ENCODE measurements at places on chromosomes 12 and 14.

DNA sequence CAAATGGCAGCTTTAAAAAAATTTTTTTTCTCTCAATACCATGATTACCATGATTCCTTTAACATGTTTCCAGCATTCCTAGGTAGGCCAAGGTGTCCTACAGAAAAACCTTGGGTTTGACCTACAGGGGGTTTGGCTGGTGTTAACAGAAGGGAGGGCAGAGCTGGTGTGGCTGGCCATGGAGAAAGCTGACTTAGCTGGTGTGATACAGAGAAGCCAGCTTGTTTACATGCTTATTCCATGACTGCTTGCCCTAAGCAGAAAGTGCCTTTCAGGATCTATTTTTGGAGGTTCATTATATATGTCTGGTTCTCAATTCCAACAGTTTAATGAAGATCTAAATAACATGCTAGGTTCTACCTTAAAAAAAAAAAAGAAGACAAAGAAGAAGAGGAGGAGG is 68.6 kb downstream of the EEA1 start:
- DNase-seq = no peak

- no peak for DNase-seq
These were observed 71.6 kb downstream of the MAP1LC3B2 start for GRCh38 chr12:116630762-116631161.

DNA sequence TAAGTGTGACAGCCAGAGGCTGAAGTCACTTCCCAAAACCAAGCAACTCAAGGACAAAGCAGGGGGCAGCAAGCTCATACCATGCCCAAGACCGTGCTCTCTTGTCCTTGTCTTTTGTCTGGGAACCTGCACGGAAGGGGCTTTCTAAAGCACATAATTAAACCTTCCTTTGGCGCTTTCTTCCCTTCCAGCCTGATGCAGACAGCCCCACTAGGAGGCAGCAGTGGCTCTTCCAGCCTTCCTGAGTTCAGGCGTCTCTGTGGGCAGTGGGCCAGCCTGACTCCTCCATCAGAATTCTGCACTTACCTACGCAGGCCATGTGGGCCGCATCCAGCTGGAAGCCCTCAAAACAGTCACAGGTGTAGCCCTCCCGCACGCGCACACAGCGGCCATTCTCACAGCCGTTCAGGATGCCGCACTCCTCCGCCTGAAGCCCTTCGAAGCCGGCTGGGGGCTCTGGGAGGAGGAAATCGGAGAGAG is 7.6 kb downstream of the ISCA2 start:
- DNase-seq = no peak

GRCh38 chr14:32350020-32350419 is 20.9 kb downstream of the AKAP6 start:
- DNase-seq = no peak

- no peak for DNase-seq
These were observed 30.0 kb downstream of the CEP83 start for GRCh38 chr12:94429633-94430032.

DNA sequence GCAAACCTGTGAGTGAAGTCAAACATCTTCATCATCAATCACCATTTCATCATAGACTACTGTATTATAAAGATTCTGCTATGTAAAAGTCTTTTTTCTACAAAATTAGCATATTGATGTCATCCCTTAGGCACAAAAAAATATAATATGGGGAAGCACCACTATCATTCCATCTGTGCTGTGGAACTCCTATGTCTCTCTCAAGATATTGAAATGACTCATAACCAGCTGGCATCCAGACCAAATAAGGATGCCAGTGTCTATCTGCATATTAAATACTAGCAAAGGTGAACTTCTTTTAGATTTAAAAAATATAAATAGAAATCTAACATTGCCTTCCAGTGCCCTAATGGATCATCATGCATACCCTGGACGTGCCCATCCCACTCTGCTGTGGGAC is 17.9 kb upstream of the DCAF5 start:
- DNase-seq = no peak

DNA sequence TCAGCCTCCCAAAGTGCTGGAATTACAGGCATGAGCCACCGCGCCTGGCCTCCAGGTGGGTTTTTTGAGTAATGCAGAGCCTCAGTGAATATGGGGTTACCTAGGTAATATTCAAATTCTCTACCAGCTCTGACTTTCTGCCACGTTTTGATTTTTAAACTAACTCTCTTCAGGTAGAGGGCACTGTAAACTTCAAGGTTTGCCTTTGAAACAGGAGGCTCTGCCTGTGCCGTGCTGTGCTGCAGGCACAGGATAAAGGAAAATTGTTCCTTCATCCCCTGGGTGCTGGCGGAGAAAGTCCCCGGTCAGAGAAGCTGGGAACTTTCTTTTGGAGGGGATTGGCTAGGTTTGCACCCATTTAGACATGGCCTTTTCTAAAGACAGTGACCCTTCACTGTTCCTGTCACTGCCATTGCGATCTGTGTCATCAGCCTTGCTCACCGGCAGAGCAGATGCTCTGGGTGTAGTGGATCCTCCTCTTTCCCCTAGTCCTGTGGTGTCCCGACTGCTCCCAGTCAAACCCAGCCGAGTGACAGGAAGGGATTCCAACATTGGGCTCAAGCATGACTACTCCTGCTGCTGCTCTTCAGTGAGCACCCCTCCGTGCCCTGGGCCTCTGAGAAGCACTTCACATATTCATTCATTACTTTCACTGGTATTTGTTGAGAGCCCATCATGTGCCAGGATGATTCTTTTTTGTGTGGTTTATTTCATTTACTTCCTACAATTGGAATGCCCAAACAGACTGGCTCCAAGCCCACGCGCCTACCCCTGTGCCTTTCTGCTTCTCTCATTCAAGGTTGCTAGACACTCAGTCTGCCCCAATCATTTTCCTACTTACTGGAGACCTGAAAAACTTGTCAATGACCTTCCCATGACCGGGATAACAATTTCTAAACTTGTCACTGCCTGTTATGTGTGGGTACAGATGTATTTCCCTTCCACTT is 103.6 kb downstream of the TMEM30B start:
- no peak for DNase-seq

DNA sequence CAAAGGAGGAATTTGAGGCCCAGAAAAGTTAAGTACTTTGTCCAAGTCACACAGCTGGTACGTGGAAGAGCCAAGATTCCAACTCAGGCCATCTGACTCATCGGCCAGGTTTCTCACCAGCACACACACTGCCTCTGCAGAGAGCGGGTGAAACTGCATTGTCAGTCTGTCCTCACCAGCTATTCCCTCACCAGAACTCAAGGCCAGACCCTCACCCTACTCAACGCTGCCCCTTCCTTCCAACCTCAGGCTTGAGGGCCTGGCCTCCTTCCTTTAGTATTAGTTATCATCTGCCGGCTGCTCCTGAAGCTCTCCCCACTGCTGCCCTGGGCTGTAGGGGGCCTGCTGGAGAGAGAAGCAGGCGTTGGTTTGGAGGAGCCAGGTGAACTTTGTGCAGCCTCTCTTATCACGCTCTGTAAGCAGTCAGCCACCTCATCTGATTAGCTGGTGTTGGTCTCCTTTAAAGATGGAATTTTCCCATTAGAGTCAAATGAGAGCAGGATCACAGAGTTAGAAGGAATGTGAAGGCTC is 16.6 kb upstream of the PLEK2 start:
- DNase-seq = no peak

DNA sequence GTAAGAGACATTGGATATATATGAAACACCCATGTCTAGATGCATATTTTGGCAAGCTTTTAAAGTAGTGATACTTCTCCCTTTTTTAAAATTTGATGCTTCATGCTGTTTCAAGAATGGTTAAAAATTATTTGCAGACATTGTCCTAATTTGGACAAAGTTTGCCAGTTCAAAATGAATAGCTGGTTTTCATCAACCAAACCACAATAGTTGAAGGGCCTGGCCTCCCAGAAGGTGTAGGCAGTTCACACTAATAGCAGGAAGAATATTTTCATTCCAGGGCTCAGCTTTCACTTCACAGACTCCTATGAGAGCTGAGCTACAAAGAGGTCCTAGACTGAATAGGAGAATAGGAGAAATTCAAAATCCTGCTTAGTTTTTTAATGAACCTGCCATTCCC is 78.7 kb downstream of the STXBP6 start:
- no peak for DNase-seq

DNA sequence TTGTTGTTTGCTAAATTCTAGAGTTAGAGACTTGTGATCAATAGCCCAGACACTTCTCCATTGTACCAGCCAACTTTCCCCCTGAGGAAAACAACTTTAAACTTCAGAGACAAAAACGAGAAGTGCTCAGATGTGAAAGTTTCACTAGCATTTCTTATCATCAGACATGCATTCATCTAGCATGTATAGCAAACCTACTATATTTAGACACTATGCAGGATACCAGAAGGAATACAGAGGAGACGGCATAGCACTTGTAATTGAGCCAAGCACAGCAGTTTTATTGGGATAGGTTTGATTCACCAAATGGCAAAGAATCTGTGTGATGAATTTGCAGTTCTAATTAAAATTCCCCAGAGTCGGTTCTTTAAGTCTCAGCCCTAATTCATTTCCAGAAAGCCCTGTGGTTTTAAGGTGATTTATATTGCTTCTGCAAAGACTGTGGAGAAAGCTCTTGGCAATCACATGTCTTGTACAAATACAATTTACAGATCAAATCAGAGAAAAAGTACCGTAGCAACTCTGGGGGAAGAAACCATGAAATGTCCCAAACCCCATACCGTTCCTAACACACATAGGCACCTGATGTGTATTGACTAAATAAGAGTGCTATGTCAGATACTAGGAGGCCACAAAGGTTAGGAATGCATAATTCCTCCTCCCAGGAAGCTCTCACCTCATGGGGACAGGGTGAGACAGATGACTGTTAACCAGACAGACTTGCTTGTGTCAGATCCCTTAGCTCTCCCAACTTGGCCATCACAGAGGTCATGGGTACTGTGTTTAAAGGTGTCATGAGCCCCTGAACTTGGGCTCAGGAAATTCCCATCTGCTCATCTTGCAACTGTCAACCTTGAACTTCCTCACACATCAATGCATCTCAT is 69.6 kb upstream of the KRAS start:
- peak; percentile 12 for DNase-seq

DNA sequence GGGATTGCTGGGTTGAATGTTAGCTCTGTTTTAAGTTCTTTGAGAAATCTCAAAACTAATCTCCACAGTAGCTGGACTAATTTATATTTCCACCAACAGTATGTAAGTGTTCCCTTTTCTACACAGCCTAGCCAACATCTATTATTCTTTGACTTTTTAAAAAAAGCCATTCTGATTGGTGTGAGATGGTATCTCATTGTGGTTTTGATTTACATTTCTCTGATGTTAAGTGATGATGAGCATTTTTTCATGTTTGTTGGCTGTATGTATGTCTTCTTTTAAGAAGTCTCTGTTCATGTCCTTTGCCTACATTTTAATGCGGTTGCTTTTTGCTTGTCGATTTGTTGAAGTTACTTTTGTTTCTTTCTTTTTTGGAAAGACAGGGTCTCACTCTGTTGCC is 301.1 kb upstream of the OR4E1 start:
- no peak for DNase-seq

DNA sequence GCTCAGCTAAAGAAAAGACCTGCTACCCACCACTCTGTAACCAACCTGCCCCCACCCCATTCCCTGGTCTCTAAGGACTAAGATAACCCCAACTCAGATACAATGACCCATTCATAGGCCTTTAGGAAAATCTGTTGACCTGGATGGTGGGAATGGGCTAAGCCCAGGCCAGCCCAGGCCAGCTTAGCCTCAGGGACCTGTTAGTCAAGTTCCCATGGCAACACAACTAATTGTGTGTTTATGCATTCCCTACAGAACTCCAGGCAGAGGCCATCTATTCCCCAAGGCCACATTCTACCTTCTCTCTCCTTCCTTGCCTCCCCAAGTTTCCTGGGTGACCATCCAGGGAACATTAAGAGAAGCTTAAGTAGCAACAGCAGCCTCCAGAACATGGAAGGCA is 16.1 kb upstream of the KRT8 start:
- DNase-seq = no peak

GRCh38 chr12:132063491-132063890 is 80.6 kb downstream of the DDX51 start:
- DNase-seq = no peak

GRCh38 chr14:70027785-70028428 is 148.7 kb downstream of the SMOC1 start:
- DNase-seq = peak; percentile 84

- DNase-seq = no peak
These were observed 131.0 kb downstream of the TTC8 start for GRCh38 chr14:88955455-88955854.

GRCh38 chr14:91352728-91353692 is 64.6 kb downstream of the CCDC88C start:
- no peak for DNase-seq

DNA sequence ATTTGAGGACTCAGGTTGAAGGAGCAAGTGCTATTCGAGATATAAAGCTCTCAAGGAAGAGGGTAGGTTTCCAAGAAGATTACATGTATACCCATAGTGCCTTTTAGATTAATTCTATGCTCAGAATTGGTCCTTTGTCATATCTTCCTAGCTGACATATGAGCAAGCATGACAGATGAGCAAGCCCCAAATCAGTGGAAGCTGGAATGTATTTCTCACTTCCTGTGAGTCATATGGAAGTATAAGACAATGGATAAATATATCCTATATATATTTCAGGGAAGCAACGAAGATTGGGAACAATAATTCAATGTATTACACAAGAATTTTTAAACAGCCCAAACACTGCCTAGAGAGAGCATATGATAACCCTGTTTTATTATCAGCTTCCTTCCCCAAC is 674.1 kb upstream of the ATXN7L3B start:
- no peak for DNase-seq

DNA sequence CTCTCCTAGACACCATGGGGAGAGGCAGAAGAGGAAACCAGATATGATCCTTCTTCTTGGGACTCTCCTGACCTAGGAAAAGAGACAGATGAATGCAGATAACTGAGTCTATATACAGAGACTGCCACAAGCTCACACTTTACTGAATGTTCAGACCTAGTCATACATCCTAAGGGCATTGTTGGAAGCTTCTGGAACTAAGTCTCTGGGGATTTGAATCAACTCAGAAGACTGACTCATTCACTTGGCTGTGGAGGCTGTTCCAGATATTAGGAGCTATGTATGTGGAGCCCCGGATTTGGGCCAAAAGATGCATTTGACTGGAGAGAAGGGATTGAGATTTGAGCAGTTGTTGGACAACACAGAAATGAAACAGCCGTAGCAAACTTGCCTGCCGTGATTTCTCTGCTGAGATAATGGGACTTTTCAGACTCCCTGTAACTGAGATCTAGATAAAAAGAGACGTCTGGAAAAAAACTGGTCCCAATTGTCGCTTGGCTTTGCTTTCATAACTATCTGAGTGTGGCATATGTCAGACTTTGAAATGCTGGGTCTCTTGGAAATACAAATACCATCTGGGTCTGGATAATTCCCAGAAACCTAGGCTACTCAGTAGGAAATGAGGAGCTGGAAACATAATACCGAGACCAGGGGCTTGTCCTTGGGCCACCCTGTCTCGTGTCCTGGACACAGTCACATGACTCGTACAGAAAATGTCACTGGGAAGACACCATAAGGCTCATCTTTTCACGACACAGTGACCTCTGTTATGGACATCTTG is 396.8 kb downstream of the NUAK1 start:
- no peak for DNase-seq

DNA sequence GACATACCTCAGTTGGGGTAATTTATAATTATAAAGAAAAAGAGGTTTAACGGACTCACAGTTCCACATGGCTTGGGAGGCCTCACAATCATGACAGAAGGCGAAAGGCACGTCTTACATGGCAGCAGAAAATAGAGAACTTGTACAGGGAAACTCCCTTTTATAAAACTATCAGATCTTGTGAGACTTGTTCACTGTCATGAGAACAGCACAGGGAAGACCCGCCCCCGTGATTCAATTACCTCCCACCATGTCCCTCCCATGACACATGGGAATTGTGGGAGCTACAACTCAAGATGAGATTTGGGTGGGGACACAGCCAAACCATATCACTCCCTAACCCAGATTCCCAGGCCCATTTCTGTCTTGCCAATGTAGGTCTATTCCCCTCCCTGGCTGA is 22.1 kb downstream of the MYO1H start:
- no peak for DNase-seq
